Femur (tissue), 1 donor: ENCODE measurements at places on chromosomes 2 and 18.
A peak's percentile ranks its signal among the peaks of the same experiment; 100 is the strongest.

DNA sequence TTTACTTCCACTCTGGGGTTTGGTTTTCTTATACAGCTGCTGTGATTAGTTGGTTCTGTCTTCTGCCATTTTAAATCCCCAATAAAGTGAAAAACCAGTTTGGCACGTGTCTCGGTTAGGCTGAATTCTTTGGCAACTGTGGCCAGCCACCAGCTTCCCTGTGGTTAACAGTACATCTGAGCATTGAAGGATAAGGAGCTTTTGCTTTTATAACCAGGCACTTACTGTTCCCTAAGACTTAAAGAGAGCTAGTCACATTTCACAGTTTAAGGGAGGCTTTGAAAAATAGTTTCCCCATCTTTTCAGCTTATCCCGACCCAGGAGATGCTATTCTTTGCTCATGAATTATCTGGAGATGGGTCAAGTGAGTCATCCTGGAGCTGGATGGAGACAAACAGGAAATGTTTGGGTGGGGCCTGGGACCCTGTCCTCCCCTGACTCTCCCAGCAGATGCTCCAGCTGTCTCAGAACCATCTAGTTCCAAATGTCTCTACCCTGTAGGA is 57.3 kb upstream of the EML6 start:
- peak; percentile 65 for DNase-seq

DNA sequence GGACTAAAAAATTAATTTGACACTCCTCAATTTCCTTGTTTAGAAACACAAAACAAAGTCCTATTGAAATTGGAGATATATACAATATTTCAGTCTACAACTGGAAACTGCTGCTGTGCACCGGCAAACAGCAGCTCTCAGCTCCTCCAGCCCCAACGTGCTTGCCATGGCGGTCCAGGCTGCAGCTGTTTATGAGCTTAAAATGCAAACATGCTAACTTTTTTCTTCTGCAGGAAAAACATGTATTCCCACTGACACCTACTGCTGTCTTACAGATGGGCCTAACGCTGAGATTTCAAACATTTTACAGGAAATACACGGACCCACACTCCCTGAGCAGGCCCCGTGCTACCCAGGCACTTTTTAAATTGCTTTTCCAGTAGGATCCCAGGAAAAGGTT is 195.5 kb downstream of the BCL11A start:
- DNase-seq, result no peak

GRCh38 chr2:171521361-171522051 is 768 bp upstream of the CYBRD1 start:
- DNase-seq, result no peak

DNA sequence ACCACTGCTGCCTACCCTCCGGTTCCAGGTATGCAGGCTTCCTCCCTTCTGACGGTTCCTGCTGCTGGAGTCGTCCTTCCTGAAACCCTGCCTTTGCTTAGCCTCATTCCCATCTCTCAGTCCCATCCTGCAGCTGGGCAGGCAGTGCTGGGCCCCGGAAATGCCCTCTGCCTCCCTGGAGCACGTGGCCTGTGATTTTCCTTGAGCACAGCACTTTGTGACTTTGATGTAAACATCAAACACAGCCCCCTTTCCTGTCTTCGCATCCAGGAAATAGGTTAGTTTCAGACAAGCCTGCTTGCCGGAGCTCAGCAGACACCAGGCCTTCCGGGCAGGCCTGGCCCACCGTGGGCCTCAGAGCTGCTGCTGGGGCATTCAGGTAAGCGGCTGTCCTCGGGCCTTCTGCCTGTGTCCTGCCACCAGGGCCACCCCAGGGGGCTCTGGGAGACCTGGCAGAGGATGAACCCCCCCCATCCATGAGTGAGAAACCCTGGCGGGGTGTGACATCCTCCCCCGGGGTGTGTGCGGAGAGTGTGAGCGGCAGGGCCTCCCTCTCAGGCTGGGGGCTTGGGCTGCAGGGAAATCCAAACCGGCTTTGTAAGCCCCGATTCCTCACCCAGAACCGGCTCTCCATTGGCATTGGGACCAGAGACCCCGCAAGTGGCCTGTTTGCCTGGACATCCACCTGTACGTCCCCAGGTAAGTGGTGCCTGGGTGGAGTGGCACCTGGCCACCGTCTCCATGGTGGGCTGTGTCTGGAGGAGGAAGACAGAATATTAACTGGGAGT is at the start of gene ZAP70:
ZAP70 (plus strand) TSS at position 281 of the 788 bp plus-strand sequence. CDS start 10,461 bp downstream, outside the sequence.
- no peak for DNase-seq

DNA sequence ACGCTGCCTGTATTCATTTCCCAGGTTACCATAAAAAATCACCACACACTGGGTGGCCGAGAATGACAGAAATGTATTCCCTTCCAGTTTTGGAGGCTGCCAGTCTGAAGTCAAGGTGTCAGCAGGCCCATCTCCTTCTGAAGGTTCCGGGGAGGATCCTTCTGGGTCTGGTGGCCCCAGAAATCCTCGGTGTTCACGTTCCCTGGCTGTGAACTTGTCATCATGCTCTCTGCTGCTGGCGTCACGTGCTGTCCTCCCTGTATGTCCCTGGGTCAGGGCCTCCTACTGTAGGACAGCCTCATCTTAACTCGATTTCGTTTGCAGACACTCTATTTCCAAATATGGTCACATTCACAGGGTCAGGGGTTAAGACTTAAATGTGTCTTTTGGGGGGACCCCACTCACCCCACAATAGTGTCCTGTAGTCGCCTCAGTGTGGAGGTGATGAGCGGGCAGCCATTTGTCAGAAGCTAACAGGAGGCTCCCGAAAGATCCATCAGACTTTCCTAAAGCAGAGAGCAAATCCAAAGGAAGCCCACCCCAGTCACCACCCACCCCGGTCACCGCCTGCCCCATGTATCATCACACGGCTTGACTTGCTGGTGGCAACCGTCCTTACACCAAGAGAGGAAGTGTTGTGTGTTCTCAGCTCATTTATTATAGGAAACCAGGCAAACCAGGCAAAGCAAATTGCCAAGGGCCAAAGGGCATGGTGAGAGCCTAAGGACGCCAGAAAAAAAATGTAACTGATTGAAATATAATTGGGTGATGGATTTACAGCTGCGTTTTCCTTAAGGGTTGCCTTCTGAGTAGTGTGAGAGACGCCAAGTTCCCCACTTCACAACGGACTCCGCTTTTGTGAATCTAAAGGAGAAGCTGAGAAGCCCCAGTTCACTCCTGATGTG is 148.8 kb upstream of the ZNF236 start:
- DNase-seq, result no peak

- no peak for DNase-seq
Measured at GRCh38 chr2:148302526-148302925, 281.6 kb downstream of the MBD5 start.

GRCh38 chr2:72051971-72052505 is 95.6 kb downstream of the CYP26B1 start:
- no peak for DNase-seq

GRCh38 chr2:2839782-2840531 is 508.9 kb upstream of the MYT1L start:
- DNase-seq, result peak; percentile 71

GRCh38 chr2:162038725-162039124 is 35.3 kb downstream of the DPP4 start:
- no peak for DNase-seq

- DNase-seq, result no peak
Measured at GRCh38 chr2:158357122-158357521, 99.4 kb downstream of the CCDC148 start.

- DNase-seq, result no peak
Measured at GRCh38 chr2:68250652-68251186, 1.6 kb downstream of the PPP3R1 start.

- no peak for DNase-seq
Measured at GRCh38 chr2:235765181-235765820, 271.5 kb downstream of the AGAP1 start.

DNA sequence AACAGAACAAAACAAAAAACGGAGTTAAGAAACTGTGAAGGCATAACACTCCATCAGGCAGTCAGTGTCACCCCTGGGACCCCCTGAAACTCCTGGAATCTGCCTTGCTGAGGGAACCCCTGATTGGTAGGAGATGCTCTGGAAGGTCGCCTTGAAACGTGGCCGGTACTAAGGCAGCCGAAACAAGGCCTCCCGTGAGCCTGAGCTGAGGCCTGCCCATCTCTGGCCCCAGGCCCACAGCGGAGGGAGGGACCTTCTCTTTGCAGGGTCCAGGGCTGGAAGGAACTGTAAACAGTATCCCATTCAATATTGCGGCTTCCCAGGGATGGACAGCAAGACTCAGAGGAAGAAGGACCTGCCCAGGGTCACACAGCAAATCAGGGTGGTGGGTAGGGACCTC is 155.7 kb downstream of the INHBB start:
- DNase-seq, result no peak

DNA sequence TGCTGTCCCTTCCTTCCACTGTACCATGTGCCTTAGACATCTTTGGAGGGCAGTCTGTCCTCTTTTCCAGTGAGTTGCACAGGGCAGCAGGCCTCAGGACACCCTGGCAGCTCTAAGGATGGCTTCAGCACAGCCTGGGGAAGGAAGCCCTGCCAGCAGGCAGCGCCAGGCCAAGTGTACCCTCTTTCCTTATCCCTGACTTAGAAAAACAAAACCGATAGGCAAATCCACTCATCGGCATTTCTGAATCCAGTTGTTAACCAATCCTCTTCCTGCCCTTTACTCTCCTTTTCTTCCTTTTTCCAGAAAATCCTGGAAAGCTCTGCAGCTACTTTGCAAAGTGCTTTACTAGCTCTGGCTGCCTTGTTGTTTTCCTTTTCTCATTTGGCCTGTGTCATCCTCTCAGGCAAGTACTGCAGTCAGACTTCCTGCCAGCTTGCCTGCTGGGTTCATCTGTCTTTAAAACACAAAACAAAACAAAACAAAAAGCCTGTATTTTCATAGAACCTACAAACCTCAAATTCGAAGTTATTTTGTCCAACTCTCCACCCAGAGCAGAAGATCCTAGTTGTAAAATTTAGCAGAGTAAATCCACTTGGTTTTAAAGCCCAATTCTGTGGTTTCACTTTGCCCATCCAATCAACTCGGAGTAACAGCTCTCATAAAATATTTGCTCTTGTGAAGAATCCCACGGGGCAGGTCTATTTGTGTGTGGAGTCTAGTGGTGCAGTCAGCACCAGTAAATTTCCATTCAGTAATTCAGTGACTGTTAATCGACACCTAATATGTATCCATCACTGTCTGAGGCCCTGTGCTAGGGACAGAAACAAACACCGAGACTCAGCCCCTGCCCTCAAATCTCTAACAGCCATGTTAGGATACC is 45.2 kb downstream of the PCBP1 start:
- DNase-seq, result peak; percentile 71

GRCh38 chr2:241904791-241905710 is 35.5 kb downstream of the RTP5 start:
- DNase-seq, result no peak
